ENCODE measurements at places on chromosomes 7 and 10.

DNA sequence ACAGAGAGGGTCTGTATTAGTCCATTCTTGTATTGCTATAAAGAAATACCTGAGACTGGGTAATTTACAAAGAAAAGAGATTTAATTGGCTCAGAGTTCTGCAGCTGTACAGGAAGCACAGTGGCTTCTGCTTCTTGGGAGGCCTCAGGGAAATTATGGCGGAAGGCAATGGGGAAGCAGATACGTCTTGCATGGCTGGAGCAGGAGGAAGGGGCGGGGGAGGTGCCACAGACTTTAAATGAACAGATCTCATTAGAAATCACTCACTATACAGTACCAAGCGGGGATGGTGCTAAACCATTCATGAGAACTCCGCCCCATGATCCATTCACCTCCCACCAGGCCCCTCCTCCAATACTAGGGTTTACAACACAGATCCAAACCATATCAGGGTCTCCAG, 3.7 kb upstream of the CALU start:
- DNase-seq = no peak

- DNase-seq = peak; percentile 66
Measured at GRCh38 chr7:64916-65341, 127.4 kb upstream of the FAM20C start.

- DNase-seq = peak; percentile 63
Measured at GRCh38 chr7:150403376-150404171, 24.4 kb downstream of the ZNF775 start.

GRCh38 chr10:84308481-84309304, 19.7 kb upstream of the CCSER2 start:
- DNase-seq = no peak

- no peak for DNase-seq
Measured at GRCh38 chr10:24027107-24027506, 181.8 kb upstream of the KIAA1217 start.

GRCh38 chr7:25854059-25854458, 297.9 kb upstream of the NFE2L3 start:
- DNase-seq = no peak
